ENCODE measurements at places on chromosomes 16 and 17. TPM values are rescaled to one million over a fixed set of nuclear protein-coding genes. Genes with fewer than 3 reads are reported as not detected.

Gene ZFP3
- 2.0 TPM for total RNA-seq

DNA sequence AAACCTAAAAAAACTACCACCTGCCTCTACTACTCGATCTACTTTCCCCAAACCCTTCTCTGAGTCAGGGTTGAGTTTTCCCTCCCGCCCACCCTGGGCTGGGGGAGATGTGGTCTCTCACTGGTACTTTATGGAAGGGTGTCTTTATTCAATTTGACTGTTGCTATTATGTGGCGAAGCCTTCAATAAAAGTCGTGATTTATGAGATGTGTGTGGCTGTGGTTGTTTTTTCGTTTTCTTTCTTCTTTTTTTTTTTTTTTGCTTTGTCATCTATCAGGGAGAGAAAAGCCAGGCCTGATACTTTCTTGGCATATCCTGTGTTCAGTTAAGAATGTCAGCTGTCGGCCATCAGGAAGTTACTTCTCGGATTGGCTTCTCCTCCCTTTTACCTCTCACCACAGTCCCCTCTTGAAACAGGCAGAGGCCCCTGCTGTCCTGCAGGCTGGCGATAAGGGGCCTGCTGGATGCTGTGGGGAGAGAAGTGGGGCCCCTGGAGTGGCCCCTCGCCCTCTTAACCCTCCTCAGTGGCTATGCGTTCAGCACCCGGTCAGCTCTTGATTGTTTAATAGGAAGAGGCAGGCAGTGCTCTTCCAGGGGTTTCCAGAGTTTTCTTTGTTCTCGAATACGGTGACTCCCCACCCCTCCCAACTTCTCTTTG is 123.0 kb downstream of the MSI2 start:
- DNase-seq = no peak
- H3K27me3 ChIP-seq = no peaks in the 10 kb centered on the region
- peak overlapping the region; percentile 21 for H3K27ac ChIP-seq

GRCh38 chr17:46968896-46969295 is 10.2 kb downstream of the RPRML start:
- H3K36me3 ChIP-seq = peaks cover 2% of the 10 kb centered on the region
- no peak for DNase-seq
- peaks cover 2% of the 10 kb centered on the region for H3K27me3 ChIP-seq
- H3K4me1 ChIP-seq = no peaks in the 10 kb centered on the region

Gene HAS3
- 0.73 TPM for total RNA-seq

DNA sequence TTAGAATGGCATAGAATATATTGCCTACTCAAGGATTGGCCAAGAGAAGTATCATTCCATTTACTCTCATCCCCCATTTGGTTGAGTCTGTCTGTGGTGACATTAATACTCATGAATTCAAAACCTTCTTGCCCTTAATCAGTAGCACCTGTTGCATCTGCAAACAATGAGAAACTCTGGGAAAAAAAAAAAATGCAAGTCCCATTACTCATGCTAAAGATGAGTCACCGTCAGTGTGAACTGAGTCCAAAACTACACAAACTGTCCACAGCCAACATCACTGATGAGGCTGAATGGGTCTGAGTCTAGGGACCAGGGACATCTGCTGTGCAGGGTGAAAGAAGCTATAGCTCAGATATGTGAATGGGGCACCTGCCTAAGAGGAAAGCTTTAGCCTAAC is 96.9 kb upstream of the ADAMTS18 start:
- peaks cover 1% of the 10 kb centered on the region for H3K27me3 ChIP-seq
- no peak overlapping the region for H3K4me3 ChIP-seq
- H3K4me1 ChIP-seq = no peaks in the 10 kb centered on the region
- no peak for DNase-seq
- no peaks in the 10 kb centered on the region for H3K36me3 ChIP-seq

DNA sequence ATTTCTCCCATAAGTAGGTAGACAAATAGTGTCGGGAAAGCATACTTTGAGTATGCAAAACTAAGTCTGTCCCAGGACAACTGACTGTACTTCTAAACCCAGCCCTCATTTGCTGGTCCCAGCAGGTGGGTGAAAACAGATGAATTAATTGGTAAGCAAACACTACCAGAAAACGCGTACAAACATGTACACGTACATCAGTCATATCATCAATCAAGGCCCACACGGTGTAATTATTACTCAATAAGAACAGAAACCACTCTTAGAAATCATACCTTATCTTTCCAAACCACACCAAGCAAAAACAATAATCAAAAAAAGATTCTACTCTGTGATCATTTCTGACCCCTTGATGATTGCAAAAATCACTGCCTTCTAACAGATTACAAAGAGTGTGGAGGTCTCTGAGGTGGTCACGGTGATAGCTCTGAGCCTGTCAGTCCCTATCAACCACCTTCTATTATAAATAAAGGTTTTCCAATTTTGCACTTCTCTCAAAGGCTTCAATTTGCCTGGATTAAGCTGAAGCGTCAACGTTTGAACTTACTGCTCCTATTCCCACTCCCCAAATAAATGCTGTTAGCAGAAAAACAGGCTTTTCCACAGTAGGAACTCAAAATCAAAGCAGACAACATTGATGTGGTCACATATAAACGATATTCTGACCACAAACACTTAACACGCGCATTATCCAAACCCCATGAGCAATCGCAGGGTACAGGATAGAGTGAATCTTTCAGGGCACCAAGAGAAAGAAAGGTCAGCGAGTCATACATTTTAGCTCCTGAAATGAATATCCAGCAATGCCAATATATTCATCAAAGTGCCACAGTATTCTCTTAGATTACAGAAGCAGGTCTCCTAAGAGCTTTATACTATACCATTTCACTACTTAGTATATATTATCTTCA is 211.9 kb downstream of the STX8 start:
- no peak for DNase-seq
- H3K4me1 ChIP-seq = peaks cover 5% of the 10 kb centered on the region
- H3K4me3 ChIP-seq = no peak overlapping the region
- H3K27ac ChIP-seq = no peak overlapping the region
- H3K27me3 ChIP-seq = no peaks in the 10 kb centered on the region

- H3K4me3 ChIP-seq = no peak overlapping the region
- peaks cover 8% of the 10 kb centered on the region for H3K27me3 ChIP-seq
- H3K27ac ChIP-seq = no peak overlapping the region
Measured at GRCh38 chr17:34465789-34466188, 102.8 kb upstream of the CCL1 start.

- peaks cover 6% of the 10 kb centered on the region for H3K36me3 ChIP-seq
- no peak for DNase-seq
- no peak overlapping the region for H3K4me3 ChIP-seq
- peaks cover 66% of the 10 kb centered on the region for H3K4me1 ChIP-seq
Measured at GRCh38 chr17:17111401-17112393, 69.4 kb downstream of the MPRIP start.

Gene MYH3
- total RNA-seq = 6.5 TPM

DNA sequence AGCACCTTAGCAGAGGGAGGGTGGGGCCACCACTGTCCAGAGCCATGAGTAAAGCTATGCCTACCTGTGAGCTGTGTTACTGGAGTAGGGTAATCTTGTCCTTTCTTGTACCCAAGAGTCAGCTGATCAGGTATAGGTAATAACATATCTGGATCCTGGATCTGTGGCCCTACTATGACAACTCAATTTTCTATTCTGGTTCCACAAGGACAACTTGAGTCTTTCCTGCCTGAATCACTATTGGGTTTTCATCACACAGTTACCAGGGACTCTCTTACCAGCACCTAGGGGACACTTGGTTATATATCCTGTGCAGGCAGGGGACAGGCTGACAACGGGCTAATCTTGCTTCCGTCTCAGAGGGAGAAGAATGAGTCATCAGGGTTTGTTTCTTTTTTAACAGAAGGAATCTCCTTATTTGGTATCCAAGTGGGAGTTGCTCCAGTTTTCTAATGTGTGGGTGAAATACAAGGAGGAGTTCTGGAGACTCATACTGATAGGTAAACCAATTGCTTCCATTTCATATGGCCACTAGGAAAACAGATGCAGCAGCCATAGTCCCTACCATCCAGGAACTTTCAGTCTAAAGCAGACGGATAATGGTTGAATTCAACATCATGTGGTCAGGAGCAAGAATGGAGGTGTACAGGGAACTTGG is 6.8 kb downstream of the ZNF267 start:
- DNase-seq = peak; percentile 46
- peaks cover 77% of the 10 kb centered on the region for H3K4me1 ChIP-seq
- H3K4me3 ChIP-seq = peak overlapping the region; percentile 96
- H3K27me3 ChIP-seq = no peaks in the 10 kb centered on the region
- peaks cover 88% of the 10 kb centered on the region for H3K36me3 ChIP-seq

Gene PSMD11
- 190 TPM for total RNA-seq

Gene SCARF1
- 7.3 TPM for total RNA-seq

Gene ADAP2
- 0.75 TPM for total RNA-seq

GRCh38 chr16:19837984-19838707 is 46.5 kb downstream of the GPRC5B start:
- H3K36me3 ChIP-seq = no peaks in the 10 kb centered on the region
- H3K27me3 ChIP-seq = peaks cover 1% of the 10 kb centered on the region
- H3K4me3 ChIP-seq = no peak overlapping the region
- no peak overlapping the region for H3K27ac ChIP-seq
- no peak for DNase-seq
- no peaks in the 10 kb centered on the region for H3K4me1 ChIP-seq

DNA sequence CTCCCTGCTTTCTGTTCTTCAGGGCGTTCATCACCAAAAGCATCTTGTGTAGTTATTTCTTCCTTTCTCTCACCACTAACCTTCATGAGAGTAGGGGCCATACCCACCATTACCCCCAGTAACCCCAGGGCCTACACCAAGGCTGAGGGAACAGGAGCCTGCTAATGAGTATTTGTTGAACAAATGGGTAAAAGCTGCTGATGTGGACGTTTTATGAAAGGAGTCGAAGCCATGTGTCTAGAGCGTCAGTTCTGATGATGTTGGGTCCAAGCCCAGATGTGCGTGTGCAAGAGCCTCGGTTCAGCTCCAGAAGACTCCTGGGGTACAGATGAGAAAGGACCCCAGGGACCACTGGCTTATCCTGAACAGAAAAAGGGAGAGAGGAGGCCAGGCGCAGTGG is 77.1 kb upstream of the TBC1D3K start:
- peaks cover 4% of the 10 kb centered on the region for H3K27me3 ChIP-seq
- H3K4me3 ChIP-seq = no peak overlapping the region
- peaks cover 3% of the 10 kb centered on the region for H3K36me3 ChIP-seq

Gene ASGR2
- total RNA-seq = not detected

- H3K27me3 ChIP-seq = no peaks in the 10 kb centered on the region
- no peak overlapping the region for H3K27ac ChIP-seq
- H3K36me3 ChIP-seq = no peaks in the 10 kb centered on the region
Measured at GRCh38 chr16:83630979-83631378, 176.8 kb upstream of the HSBP1 start.

- no peaks in the 10 kb centered on the region for H3K4me1 ChIP-seq
- H3K27ac ChIP-seq = no peak overlapping the region
- H3K36me3 ChIP-seq = no peaks in the 10 kb centered on the region
- no peak for DNase-seq
- H3K4me3 ChIP-seq = no peak overlapping the region
- peaks cover 8% of the 10 kb centered on the region for H3K27me3 ChIP-seq
Measured at GRCh38 chr16:48511716-48512115, 98.3 kb downstream of the N4BP1 start.

- no peaks in the 10 kb centered on the region for H3K36me3 ChIP-seq
- peaks cover 12% of the 10 kb centered on the region for H3K4me1 ChIP-seq
- DNase-seq = no peak
- H3K27ac ChIP-seq = no peak overlapping the region
- H3K4me3 ChIP-seq = no peak overlapping the region
Measured at GRCh38 chr16:79177018-79177417, 423.5 kb downstream of the MAF start.
